ENCODE measurements at places on chromosomes 3 and 15. TPM values are rescaled to one million over a fixed set of nuclear protein-coding genes. Genes with fewer than 3 reads are reported as not detected.

CEP152 gene
- 10.5 TPM for total RNA-seq

MUSTN1 gene
- total RNA-seq: 1.8 TPM

OXTR gene
- 4.4 TPM for total RNA-seq

EPB42 gene
- not detected for total RNA-seq

ARNT2 gene
- 10.4 TPM for total RNA-seq

TUSC7 gene
- total RNA-seq: not detected

CEMIP gene
- 1.1 TPM for total RNA-seq

ROPN1 gene
- not detected for total RNA-seq

CSPG5 gene
- total RNA-seq: 0.82 TPM

GOLGA8T gene
- not detected for total RNA-seq

CRYGS gene
- total RNA-seq: 2.4 TPM

TMEM212 gene
- 1.2 TPM for total RNA-seq

MLF1 gene
- total RNA-seq: 12.6 TPM

CYP11A1 gene
- total RNA-seq: 2.3 TPM

DNA sequence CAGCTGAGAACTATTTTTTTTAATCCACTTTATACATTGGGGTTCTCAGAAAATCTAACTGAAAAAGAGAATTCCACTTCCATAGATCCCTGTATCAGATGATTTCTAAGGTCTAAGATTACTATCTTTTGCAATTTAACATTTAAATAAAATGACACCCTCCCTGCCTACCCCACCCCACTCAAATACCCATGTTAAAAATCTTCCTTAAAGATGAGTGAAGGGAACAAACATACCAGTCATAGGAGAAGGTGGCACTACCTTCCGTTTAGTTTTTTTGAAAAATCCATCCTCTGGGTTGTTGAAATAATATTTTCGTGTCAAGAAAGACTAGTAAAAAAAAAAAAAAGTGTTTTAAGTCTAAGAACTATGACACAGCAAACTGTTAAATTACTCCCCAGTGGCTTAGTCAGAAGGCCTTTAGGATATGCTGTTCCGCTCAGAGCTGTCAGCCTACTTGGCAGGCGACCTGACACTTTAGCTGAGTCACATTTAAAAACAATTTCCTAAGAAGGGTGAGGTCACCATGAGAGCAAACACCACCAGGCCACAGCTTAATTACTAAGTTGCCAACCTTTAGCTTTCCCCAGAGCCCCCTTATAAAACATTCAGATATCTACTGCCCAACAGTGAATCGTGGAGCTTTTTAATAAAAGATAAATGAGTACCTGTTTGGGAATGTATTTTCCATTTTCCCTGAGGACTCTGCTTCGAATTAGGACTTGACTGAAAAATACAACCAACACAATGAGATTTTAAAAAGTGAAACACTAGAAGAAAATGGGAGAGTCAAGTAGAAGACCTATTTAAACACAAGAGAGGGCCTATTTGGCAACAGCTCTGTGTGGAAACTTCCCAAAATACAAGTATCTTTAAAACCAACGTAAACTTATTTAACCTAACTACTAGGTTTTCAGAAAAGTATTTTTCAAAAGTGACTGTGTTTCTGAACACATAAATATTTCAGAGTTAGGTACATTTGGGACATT, 9.6 kb downstream of the EMC3 start:
- peak; percentile 72 for DNase-seq

- DNase-seq: no peak
These were observed 73.9 kb upstream of the TMEM108 start for GRCh38 chr3:132964266-132964665.

GRCh38 chr15:92714077-92714476, 58.5 kb upstream of the FAM174B start:
- peak; percentile 43 for DNase-seq

DNA sequence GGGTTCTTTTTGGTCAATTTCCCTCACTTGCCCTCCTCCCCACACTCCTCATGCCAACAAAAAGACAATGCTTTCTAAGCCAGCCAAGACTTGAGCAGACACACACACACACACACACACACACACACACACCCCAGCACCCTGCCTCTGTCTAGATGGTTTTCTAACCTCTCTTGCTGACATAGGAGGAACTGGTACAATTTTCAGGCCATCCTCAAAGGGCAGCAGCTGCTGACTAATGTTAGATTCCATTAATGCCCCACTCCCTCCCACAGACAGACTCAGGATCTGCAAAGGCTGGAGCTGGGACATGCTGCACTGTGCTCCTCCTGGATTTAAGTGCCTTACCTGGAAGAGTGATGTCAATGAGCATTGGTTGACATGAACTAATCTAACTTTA, 438.4 kb downstream of the OCA2 start:
- DNase-seq: no peak

DNA sequence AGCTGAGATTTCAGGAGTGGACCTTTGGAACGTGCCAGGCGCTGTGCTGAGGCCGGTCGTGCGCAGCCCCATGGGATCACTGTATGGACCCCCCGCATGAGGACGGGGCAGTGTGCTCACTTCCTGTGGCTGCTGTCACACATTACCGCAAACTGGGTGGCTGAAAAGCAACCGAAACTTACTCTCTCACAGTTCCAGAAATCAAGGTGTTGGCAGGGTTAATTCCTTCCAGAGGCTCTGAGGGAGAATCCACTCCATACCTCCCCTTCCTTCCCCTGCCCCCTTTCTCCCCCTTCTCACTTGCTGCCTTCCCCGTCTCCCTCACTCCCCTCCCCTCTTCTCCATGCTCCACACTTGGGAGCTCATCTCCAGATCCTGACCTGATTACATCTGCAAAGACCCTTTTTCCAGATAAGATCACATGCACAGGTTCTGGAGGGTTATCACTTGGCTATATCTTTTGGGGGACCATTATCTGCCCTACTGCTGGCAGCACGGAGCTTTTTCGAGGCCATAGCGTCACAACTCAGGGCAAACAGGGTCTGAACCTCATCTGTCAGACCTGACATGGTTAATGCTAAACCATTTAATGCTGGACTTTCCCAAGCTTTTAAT, 41.2 kb downstream of the KLF13 start:
- DNase-seq: no peak

DNA sequence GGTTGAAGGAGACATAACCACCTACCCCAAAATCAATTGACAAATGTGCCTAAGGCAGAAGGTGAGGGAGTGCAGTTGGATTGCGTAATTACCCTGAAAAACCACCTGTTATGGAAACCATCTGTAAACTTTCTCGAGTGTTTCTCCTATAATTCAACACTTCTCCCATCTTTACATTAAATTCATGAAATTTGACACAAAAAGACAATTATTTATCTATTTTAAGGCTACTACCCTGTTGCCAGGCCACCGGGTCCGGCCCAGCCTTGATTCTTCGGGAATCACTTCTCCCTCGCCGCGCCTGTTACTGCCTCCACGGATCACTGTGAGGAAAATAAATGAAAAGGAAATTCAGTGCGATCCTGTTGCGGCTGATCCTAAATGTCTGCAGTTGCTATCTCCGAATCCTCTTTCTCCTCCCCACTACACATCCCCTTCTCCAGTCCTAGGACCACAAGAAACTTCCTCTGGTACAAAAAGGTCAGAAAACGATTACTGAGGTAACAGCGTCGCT, 646 bp downstream of the IQCB1 start:
- DNase-seq: no peak

GRCh38 chr3:171454041-171454440, 6.2 kb downstream of the TNIK start:
- DNase-seq: no peak

GRCh38 chr3:116020495-116020894, 397.2 kb downstream of the GAP43 start:
- no peak for DNase-seq

DNA sequence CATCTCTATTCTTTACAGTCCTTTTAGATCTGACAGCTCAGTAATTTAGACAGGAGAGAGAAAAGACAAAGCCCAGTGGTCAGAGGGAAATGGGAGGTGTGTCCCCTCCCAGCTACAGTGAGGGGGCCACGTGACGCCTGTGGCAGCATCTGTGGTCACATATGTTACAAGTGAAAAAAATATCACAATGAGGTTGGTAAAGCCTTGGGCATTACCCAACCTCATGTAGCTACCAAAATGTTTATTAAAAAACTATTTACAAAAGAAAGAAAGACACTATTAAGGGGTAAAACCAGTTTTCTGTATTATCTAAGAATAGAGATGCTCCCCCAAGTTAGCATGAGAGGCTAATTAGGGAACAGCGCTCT, 42.9 kb upstream of the PLCL2 start:
- DNase-seq: no peak

DNA sequence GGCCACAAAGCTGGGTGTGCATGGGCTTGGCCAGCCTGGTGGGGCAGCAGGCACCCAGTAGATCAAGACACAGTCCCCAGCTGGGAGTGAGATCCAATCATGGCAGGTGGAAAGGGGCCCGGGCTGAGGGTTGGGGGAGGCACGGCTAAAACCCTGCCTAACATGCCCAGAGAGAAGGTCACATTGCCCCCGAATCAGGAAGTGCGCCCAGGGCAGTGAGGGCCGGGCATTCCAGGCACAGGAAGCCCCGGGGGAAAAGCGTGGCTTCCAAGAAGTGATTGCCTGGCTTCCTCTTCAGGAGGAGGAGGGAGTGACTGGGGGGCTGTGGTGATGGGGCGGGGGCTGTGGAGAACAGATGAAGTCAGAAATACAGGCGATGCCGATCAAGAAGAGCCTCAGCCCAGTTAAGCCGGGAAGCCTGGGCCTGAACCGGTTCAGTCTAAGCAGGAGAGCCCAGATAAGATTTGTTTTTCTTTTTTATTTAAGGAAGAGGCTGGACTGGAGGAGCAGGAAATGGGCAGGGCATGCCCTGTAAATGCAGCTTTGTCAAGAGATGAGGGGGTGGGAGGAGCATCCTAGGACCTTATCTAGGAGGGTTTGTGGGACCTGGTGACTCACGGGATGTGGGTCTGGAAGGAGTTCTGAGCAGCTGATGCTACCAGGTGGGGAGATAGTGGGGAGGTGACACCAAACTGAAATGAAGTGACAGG, 83.9 kb downstream of the CHSY1 start:
- DNase-seq: peak; percentile 47

GRCh38 chr15:68910816-68911215, 19.5 kb upstream of the SPESP1 start:
- no peak for DNase-seq

GRCh38 chr3:197175503-197175902, 122.9 kb downstream of the DLG1 start:
- DNase-seq: no peak

- no peak for DNase-seq
These were observed 18.4 kb upstream of the KLF13 start for GRCh38 chr15:31308185-31308639.

- DNase-seq: no peak
These were observed 325.4 kb upstream of the ONECUT1 start for GRCh38 chr15:53115563-53115962.

- no peak for DNase-seq
These were observed 56.2 kb downstream of the ATP2C1 start for GRCh38 chr3:130950124-130950523.

- DNase-seq: no peak
These were observed 61.7 kb downstream of the TFDP2 start for GRCh38 chr3:142087676-142088075.

DNA sequence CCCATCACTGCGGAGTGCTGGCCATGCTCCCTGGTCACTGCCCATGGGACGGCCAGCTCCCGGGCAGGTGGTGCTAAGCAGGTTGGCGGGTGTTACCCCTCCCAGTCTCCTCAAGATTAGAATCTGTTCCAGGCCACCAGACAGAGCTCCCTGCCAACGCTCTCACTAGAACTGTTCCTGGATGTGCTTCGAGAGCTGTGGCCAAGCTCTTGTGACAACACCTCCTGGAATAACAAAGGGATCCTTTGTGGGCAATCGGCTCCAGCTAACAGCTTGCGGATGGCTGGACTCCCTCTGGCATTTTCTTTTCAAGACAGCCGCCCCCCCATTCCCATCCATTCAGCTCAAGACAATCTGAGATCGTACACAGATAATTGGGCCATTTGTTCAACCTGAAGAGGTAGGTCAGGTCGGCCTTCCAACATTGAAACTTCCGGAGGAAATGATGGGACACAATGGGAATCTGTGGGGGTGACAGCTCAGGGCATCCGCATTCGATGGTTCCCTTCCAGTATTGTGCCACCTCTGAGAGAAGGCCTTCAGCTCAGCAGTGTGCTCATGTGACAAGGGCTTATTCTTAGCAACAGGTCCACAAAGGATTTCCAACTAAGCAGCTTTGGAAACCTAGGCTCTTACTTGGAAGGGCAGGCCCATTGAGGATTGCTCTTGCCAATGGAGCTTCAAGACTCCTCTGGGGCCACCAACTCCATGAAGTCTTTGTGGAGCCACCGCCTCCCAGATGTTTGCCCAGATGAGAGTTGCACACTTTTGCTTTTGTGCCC, 11.6 kb upstream of the EPHB3 start:
- DNase-seq: no peak

- DNase-seq: no peak
These were observed 270.9 kb downstream of the ERC2 start for GRCh38 chr3:56197259-56197965.

DNA sequence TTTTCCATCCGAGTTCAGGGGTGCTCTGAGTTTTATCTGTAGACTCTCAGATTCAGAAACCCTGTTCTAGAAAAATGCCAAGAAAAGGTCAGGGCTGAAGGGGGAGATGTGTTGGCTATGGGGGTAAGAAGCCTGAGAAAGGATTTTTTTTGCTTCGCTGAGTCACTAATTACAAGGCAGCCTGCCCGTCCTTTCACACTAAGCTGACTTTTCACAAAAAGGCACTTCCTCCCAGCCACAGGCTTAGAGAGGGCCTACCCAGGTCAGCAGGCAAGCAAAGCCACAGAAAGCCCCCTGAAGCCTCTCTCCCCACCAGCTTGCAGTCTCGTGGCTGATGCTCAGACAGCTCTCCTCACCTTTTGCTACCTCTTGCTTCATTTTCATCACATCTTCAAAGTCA, 192.6 kb upstream of the PRICKLE2 start:
- DNase-seq: no peak

DNA sequence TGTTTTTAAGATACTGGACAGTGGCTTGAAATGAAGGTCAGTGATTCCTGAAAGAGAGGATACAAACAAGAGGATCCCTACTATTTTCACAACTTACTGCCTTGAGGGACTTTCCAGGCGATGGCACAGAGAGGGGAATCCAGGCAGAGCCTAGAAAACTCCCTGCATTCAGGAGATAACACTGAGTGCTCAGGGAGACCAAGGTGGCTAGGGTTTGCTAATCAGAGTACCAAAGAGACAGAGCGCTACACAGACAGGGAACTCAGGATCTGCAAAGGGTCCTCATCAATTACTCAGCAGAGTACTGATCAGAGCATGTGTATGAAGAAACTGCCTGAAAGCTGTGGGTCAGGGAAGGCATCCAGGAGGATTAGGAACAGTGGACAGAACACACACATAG, 11.7 kb upstream of the MRPS22 start:
- no peak for DNase-seq

GRCh38 chr3:9349321-9350117, 13.3 kb upstream of the THUMPD3 start:
- no peak for DNase-seq

GRCh38 chr15:88004399-88004798, 252.1 kb downstream of the NTRK3 start:
- DNase-seq: no peak

- DNase-seq: no peak
These were observed 270.3 kb downstream of the ERC2 start for GRCh38 chr3:56197991-56198390.
